ENCODE measurements at places on chromosomes 5 and 9. TPM values are rescaled to one million over a fixed set of nuclear protein-coding genes. Genes with fewer than 3 reads are reported as not detected.

TPD52L3 gene
- total RNA-seq: not detected

IRX2 gene
- 0.98 TPM for total RNA-seq

GOLGA1 gene
- total RNA-seq: 9.8 TPM

ADAMTS2 gene
- 18.5 TPM for total RNA-seq

PCDHA7 gene
- 0.32 TPM for total RNA-seq

GALNT10 gene
- total RNA-seq: 9.0 TPM

P4HA2 gene
- 57.2 TPM for total RNA-seq

GPR150 gene
- 0.84 TPM for total RNA-seq

DNA sequence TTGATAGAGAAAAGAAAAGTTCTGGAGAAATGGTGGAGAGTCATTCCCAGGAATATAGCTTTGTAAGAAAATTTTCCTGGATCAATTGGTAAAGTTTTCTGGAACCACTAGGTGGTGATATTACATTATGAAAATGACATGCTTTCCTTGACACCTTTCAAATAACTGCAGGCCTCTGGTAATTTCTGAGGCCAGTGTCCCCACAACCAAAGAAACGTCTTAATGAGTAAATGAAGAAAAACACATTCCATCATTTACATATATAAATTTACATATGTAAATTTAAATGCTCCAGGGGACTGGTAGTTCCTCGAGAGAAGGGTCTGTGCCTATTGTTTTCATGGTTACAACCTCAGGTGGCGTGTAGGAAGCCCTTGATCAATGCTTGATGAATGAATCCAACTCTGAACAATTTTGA, 17.2 kb upstream of the RGS3 start:
- no peak for DNase-seq
- no peak overlapping the region for H3K4me3 ChIP-seq

- no peak overlapping the region for H3K4me3 ChIP-seq
- no peak for DNase-seq
- H3K4me1 ChIP-seq: no peaks in the 10 kb centered on the region
- no peak overlapping the region for H3K27ac ChIP-seq
Observed at GRCh38 chr5:55927861-55928655, 66.7 kb downstream of the IL6ST start.

GRCh38 chr9:7967851-7968250, 168.3 kb upstream of the DMAC1 start:
- no peaks in the 10 kb centered on the region for H3K4me1 ChIP-seq
- H3K27ac ChIP-seq: no peak overlapping the region
- H3K4me3 ChIP-seq: no peak overlapping the region
- no peaks in the 10 kb centered on the region for H3K27me3 ChIP-seq

- no peaks in the 10 kb centered on the region for H3K36me3 ChIP-seq
- no peak for DNase-seq
- H3K27ac ChIP-seq: no peak overlapping the region
- no peaks in the 10 kb centered on the region for H3K27me3 ChIP-seq
Observed at GRCh38 chr5:157665467-157666070, 5.8 kb upstream of the C5orf52 start.

DNA sequence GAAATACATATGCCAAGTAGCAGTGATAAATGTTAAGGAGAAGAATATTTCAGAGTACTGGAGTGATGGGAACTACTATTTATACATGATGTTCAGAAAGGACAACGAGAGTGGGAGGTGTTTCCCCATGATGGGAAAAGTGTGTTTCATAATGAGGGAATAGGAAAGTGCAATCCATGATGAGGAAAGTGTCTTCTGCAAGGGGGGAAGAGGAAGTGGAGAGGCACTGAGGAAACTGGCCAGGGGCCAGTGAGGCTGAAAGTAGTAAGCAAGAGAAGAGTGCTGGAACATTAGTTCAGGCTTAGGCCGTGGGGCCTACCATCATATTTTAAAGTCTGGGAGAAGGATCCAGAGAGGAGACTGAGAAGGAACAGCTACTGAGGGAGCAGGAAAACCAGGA, 327.2 kb downstream of the SLF1 start:
- no peaks in the 10 kb centered on the region for H3K4me1 ChIP-seq
- no peaks in the 10 kb centered on the region for H3K27me3 ChIP-seq
- no peak overlapping the region for H3K27ac ChIP-seq
- DNase-seq: no peak
- H3K4me3 ChIP-seq: no peak overlapping the region
- no peaks in the 10 kb centered on the region for H3K36me3 ChIP-seq

DNA sequence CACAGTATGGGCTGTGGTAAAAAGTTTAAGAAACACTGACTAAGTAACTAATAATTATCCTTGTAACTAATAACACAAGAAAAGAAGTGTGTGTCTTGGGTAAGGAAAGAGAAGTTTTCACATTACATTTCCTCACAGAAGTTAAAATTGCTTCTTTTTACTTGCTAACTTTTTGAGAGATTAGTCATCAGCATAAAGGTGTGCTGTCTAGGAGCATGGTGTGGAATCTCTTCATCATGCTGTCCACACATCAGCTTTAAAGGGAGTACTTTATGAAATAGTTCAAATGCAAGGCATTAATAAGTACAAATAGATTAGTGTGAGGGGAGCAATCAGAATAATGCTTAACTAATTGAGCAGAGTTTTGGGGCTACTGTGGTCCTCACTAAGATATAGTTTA, 29.8 kb downstream of the WDR36 start:
- DNase-seq: no peak
- peaks cover 13% of the 10 kb centered on the region for H3K36me3 ChIP-seq
- H3K27me3 ChIP-seq: no peaks in the 10 kb centered on the region
- no peak overlapping the region for H3K27ac ChIP-seq
- no peak overlapping the region for H3K4me3 ChIP-seq

DNA sequence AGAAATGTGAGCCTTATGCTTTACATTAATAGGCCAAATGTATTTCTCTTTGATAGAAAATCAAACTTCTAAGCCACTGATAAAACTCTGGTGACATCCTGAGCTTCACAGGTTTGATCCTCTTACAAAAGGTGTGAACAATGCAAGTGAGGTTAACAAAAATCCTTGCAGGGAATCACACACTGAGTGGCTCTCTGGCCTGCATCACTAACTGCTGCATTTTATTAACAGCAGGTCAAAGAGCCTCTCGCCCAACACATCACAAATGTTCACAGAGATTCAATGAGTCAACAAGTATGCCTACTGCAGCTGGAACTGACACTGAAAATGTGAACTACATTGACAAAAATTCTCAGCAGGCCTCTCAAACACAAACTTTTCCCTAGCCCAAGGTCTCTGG, 122.3 kb downstream of the SEMA5A start:
- H3K27me3 ChIP-seq: no peaks in the 10 kb centered on the region
- no peaks in the 10 kb centered on the region for H3K36me3 ChIP-seq
- H3K27ac ChIP-seq: no peak overlapping the region
- peaks cover 17% of the 10 kb centered on the region for H3K4me1 ChIP-seq

DNA sequence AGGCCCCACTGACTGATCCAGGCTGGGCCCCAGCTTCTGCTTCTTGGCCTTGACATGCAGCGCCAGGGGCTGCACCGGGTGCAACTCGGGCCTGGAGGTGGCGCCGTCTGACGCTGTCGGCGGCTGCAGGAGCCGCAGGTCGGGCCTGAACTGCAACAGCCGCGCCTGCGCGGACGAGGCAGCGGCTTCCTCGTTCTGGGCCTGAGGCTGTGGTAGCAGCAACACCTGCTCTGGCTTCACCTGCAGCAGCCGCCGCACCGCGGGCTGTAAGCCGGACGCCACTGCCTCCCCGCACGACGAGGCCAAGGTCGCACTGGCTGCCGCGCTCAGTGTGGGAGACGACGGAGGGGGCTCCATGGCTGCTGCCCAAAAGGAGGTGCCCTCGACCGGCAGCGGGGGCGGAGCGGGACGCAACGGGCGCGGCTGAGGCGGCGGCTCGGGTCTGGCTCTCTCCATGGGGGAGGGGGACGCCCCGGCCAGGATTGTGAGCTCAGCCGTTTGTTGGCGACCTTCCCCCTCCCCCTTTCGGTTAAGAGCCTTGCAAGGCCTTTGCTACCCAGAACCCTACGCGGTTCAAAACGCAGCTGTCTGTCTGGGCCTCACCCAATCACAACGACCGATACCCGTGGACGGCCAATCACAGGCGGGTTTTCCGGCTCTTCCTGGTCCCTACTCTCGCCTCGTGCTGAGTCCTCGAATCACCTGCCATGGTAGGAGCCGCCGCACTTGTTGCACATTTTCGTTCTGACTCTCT, 438 bp downstream of the SOX30 start:
- peak; percentile 41 for DNase-seq
- H3K4me3 ChIP-seq: peak overlapping the region; percentile 5
- H3K27me3 ChIP-seq: no peaks in the 10 kb centered on the region
- H3K4me1 ChIP-seq: no peaks in the 10 kb centered on the region

DNA sequence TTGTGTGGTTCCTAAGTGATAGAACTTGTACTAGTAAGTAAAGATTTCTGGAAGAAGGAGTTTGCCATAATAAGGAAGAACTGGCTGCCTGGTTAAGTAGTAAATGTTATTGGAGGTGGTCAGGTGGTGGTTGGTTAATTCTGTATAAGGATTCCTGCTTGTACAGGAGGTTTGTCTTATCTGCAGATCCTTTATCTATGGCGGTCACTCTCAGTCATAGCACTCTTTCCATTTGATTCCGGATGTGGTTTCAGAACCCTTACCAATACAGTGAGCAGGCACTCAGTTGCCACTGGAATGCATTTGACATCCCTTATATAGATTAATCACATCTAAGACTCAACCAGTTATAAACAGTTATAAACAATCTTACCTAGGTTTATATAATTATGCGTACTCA, 50.3 kb downstream of the RAD50 start:
- no peaks in the 10 kb centered on the region for H3K4me1 ChIP-seq
- no peak overlapping the region for H3K4me3 ChIP-seq
- peaks cover 20% of the 10 kb centered on the region for H3K36me3 ChIP-seq

DNA sequence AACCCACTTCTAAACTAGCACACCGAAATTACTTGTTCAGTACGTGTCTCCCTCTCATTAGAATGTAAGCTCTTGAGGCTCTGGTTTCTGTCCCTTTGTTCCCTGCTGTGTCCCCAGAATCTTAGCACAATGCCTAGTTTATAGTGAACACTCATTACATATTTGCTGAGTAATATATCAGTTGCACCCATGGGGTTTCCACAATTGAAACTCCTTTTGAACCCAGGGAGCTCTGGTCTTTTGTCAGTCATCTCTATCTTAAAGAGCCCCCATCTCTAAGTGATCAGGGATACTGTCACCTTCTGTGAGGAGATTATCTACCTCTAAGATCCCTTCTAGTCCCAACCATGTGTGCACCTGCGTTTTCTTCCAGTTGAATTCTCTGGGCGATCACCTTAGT, 12.8 kb downstream of the CAMK4 start:
- H3K27me3 ChIP-seq: no peaks in the 10 kb centered on the region
- no peak for DNase-seq
- no peak overlapping the region for H3K4me3 ChIP-seq
- no peaks in the 10 kb centered on the region for H3K4me1 ChIP-seq
- no peak overlapping the region for H3K27ac ChIP-seq

All from pancreas (tissue), 10 donors.